LHCN-M2 (cell line): ENCODE measurements at places on chromosomes 11 and 22.

- no peak for DNase-seq
Measured at GRCh38 chr22:29670626-29671025, 49.2 kb upstream of the CABP7 start.

DNA sequence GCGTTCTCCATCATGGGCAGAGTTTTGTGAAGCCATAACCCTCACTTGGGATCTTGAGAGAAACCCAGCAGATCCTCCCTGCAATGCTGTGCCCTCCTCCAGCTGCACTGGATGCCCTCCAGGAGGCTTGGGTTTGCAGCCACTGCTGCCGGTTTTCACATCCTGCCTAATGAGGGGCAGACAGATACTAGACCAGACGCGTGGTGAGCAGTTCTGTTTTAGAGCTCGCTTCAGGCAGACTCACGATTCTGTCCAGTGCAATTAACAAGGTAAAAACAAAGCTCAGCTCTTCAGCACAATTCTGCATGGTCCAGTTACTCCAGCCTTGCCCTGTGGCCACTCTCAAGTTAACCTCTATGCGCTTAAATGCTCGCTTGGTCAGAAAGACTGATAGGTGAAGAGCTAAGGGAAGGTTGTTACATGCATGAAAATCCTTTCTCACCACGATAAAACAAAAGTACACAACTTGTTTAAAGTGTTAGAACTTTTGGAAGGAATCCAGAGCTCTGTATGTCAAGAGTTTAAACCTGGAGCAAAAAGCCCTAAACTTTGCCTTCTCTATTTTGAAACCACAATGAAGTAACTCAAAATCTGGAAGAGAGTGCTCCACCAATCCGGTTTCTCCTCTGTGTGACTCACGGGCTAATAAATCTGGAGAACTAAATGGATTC lies 292.3 kb upstream of the FAT3 start:
- DNase-seq = no peak

DNA sequence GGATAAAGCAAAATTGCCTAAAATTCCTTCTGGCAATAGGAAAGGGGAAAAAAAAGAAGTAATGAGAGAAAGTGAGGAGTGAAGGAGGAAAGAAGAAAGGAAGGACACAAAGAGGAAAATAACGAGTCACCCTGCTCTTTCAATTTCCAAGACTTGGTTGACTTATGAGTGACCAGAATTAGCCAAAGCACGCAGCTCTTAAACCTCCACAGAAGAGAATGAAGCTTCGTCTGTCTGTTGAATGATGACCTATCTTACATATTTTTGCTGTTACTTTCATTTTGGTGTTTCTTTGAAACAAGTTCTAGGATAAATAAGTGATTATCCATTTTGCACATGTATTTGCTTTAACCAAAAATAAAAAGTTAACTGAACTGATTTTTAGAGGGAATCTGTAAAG lies 728 bp downstream of the MMP27 start:
- no peak for DNase-seq

GRCh38 chr11:128488471-128488870 lies 98.9 kb downstream of the ETS1 start:
- DNase-seq = peak; percentile 95

- peak; percentile 27 for DNase-seq
Measured at GRCh38 chr11:66081505-66081904, 11.4 kb downstream of the PACS1 start.

- DNase-seq = no peak
Measured at GRCh38 chr22:17665854-17666253, 27.3 kb downstream of the BCL2L13 start.

GRCh38 chr11:73241300-73241699 lies 23.2 kb downstream of the P2RY2 start:
- DNase-seq = no peak

DNA sequence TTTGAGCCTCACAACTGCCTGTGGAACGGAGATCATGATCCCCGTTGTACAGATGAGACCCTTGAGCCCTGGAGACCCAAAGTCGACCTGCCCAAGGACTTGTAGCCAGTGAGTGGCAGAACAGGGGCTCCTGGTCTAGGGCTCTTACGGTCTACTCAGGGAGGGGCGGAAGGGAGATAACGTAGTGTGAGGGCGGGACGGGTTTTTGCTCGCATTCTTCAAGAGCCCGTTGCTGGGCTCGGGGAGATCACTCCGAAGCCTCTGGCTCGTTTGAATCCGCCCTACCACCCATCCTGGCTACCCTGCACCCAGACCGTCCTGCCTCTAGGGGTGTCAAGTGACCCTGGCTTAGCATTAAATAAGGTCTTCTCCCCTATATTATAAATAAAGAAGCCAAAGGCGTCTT lies 639 bp downstream of the CRY2 start:
- DNase-seq = peak; percentile 48

DNA sequence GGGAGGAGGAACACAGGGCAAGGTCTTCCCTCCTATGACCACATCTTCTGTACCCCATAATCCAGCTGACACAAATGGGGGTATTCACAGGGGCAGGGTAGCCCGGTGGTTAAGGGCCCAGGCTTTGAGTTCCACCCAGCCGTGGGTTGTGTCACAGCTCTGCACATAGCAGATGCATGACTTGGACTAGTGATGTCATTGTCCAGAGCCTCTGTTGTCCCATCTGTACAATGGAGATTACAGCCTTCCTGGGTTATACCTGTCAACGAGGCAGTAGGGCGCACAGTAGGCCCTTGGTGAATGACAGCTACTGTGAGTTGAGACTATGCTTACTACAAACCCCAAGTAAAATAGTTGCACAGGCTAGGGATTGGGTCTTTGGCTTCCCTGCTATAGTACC lies 99.3 kb upstream of the CRYBB3 start:
- no peak for DNase-seq

DNA sequence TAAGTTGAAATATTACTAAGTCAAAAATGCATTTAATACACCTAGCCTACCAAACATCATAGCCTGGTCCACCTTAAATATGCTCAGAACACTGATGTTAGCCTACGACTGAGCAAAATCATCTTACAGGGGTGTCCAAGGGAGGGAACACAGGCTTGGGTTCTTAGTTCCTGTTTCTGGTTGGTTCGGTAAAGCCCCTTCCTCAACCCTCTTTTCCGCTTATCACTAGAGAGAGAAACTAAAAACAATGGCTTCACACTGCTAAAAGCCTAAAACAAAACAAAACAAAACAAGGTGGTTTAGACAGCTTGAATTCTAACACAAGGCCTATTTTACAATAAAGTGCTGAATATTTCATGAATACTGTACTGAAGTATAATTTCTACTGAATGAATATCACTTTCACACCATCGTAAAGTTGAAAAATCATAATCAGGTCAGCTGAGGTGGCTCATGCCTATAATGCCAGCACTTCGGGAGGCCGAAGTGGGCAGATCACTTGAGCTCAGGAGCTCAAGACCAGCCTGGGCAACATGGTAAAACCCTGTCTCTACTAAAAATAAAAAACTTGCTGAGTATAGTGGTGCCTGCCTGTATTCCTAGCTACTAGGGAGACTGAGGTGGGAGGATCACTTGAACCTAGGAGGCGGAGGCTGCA lies 118.0 kb downstream of the SIK3 start:
- no peak for DNase-seq

GRCh38 chr22:49992921-49993648 lies 19.5 kb downstream of the IL17REL start:
- peak; percentile 14 for DNase-seq

GRCh38 chr11:133808393-133809140 lies 36.7 kb downstream of the SPATA19 start:
- no peak for DNase-seq

- DNase-seq = peak; percentile 15
Measured at GRCh38 chr11:60756307-60757032, at the start of gene MS4A15. Gene MS4A15, plus strand, starts transcription at chr11:60756867. Its CDS starts 6,867 bp downstream, at chr11:60763734.

GRCh38 chr11:35170503-35170902 lies 31.5 kb downstream of the CD44 start:
- no peak for DNase-seq

- DNase-seq = no peak
Measured at GRCh38 chr11:77126156-77126775, 1.8 kb upstream of the MYO7A start.

DNA sequence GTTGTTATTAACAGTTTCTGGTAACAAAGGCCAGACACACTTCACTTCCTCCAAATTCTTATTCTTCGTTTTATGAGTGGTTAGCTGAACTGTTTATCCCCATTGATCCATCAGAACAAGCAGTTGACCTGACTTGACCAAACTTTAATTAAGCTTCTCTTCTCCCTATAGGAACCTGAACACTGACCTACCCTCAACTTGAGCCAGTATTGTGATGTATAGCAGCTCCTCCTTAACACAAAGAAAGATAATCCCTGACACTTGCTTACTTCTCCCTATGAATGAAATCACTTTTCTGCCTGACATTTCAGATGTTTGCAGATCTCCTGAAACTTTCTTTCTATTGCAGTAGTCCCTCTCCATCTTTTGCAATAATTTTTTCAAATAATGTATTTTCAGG lies 41.9 kb downstream of the ANO5 start:
- no peak for DNase-seq

DNA sequence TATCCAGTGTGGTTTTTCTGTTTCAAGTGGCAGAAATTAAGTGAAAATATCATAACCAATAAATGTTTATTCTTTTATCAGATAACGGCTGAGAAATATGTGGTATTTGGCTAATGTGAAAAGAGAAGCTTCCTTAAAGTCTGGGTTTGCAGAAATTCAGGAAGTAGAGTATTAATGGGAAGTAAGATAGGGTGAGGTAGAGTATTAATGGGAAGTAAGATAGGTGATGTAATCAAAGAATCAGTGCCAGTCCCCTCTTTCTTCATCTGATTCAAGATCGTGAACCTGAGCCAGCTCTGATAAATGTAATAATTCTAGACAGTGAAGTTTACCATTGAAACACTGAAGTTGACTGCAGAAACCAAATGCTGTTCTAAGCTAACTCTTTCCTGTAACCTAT lies 30.9 kb downstream of the TRPC6 start:
- no peak for DNase-seq

DNA sequence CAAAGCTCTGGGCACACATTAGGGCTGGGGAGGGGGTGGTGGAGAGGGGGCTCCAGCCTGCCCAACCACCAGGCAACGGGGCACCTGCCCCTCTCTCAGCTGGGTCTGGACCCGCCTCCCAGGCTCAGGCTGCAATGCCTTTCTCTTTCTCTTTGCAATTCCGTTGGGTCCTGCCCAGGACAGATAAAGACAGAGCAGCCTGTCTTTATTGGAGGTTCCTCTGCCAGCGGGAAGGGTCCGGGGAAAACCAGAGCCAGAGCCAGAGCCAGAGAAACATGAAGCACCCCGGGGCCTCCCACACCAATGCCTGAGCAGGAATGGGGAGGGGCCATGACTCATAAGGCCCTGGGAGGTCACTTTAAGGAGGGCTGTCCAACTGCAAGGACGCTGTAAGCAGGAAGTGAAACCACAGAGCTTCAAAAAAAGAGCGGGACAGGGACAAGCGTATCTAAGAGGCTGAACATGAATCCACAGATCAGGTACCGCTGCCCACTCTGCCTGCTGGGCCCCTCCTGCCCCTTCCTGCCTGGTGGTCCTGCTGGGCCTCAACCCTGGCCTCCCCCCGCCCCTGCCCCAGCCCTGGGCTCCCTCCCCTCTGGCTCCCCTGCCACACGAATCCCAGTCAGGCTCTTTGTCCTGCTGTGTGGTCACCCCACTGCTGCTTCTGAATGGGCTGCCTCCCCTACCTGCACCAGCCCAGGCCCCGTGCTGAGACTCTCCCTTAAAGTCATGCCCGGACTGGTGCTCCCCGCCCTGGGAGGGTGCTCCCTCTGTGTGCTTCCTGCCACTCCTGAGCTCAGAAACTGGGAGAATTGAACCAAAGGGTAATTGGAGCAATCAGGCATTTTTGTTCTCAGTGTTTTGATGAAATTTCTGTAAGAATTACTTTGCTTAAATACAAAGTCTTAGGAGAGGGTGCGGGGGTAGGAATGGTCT lies at the start of gene APOBEC3B:
Gene APOBEC3B (plus strand): TSS at position 356 of the 936 bp plus-strand sequence. CDS start 107 bp downstream, at position 463.
- DNase-seq = peak; percentile 94

GRCh38 chr22:39480557-39480956 lies 21.5 kb upstream of the MIEF1 start:
- DNase-seq = no peak

DNA sequence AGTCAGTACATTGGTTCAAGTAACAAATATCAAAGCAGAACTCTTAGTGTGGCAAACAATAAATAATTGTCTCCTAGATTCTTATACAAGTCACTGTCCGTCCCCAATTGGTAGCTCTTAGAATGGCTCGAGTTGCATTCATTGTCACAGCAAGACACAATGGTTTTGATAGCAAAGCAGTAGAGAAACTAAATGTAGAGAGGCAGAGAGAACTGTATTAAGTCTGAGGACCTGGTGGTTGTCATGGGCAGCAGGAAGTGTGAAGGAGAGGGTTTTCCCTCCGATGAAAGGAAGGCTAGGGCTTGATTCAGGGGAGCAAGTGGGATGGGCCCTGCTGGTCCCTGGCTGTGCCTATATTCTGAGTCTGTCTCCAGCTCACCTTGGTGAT lies 36.6 kb downstream of the RCOR2 start:
- DNase-seq = no peak

DNA sequence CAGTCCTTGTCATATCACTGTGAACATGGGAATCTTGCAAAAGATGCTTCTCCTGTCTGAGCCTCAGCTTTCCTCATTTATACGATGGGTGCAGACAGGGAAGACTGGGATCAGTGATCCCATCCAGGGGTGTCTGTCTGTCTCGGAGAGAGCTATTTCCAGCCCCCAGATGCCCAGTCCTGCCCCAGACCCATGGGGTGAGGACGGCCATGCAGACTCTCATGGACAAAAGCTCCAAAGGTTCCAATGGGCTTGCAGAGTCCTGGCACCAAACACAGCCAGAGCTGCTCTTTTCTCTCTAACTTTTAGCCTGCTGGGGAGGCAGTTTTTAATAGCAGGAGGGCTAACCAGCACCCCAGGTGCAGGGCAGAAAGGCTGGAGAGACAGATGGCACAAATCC lies 5.2 kb downstream of the SCUBE1 start:
- DNase-seq = no peak

GRCh38 chr11:6988506-6988905 lies 31.6 kb downstream of the ZNF214 start:
- DNase-seq = peak; percentile 12

GRCh38 chr22:39518996-39519680 lies 1.2 kb upstream of the ATF4 start:
- DNase-seq = peak; percentile 80

GRCh38 chr11:71447791-71448256 lies 369 bp downstream of the DHCR7 start:
- DNase-seq = peak; percentile 13

DNA sequence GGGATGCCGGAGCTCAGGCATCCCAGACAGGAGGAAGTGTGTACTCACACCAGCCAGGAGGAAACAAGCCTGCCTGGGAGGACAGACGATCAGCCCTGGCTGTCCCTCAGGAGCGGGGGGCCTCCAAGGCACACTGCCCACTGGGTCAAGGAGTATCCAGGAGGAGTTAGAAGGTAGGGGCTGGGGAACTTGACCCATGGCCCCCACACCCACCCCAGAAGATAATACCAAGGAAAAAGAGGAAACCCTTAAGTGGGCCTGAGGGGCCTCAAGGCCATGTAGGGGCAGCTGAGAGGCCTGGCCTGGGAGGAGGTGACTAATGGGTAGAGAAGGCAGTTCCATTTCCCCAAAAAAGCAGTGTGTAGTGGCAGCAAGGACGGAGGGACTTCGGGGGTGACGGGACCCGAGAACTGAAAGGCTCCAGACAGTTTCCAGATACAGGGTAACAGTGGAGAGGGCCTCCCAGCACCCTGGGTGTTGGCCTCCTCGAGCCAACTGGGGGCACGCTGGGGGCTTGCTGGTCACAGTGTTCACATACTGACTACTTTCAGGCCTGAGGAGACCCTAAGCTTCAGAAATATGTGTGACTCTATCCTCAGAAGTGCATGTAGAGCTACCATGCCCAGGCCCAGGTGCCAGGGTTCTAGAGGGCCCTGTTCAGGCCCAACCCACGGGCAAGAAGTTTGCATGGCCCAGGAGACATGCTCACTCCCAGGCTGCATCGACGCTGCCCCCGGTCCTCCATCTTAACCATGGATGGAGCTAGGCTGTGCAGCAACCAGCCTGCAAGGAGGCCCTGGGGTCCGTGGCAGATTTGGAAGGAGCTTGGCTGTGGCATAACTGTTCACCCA lies 75.7 kb upstream of the PITPNB start:
- DNase-seq = no peak
